ENCODE measurements at places on chromosomes 7 and 10.

DNA sequence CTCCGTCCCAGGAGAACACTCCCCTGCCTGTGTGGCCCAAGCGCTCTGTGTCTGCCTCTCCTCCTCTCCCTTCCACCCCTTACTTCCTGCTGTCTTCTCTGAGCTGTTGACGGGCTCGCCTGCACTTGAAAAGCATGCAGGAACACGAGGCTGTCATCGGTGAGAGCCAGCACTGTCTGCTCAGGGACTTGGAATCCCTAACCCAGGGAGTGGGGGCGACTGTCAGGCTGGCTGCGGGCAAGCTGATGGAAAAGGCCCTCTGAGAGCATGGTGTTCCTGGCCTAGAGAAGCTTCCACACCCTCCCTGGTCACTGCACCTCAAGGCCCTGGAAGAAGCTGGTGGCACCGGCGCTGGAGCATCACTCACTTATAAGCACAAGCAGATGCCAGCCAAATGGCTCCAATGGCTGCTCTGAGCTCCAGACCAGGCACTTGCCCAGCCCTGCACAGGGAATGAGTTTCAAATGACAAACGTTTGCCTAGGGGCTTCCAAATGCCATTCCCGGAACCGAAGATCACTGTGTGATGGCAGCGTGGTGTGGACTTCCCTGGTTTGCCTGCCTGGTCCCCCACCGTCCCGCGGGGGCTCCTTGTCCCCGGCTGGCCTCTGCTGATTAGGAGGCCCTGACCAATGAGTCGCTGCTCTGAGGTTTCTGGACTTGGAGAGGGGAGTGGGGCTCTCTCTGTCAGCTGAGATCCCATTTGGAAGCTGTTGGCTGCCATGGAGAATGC, 56.7 kb upstream of the EBF3 start:
- DNase-seq: no peak

GRCh38 chr10:69345402-69345801, 67.1 kb downstream of the HK1 start:
- DNase-seq: no peak

- DNase-seq: no peak
Measured at GRCh38 chr10:14669576-14669975, 105.1 kb downstream of the FAM107B start.

DNA sequence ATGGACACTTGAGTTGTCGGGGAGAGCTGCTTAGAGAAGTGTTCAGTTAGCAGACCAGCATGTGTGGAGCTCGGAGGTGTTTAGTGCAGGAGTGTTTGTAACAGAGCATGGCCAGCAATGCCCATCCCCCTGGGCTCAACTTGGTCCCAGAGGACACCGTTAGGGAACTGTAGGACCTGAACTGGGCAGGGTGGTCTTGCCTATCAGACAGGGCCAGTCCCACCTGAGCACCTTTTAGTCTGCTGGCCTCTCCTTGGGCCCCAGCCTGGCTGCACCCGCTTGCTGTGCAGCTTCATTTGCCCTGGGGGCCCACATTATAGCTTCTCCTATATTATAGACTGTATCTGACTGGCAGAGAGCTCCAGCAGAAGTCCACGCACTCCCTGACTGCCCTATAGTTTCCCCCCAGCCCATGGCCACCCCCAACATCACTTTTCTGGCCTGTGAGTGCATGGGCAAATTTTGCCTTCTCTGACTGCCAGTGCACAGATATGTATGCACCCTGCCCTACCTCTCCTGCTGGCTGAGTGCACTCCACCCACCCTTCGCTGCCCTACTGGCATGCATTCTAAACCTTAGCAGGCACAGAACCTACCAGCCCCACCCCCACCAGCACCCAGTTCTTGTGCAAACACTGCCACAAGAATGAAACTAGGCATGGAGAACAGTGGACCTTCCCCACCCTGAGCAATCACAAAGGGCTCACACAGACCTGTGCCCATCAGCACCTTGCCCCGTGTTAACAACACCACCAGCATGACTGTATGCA, 1030.6 kb upstream of the GHITM start:
- DNase-seq: no peak

DNA sequence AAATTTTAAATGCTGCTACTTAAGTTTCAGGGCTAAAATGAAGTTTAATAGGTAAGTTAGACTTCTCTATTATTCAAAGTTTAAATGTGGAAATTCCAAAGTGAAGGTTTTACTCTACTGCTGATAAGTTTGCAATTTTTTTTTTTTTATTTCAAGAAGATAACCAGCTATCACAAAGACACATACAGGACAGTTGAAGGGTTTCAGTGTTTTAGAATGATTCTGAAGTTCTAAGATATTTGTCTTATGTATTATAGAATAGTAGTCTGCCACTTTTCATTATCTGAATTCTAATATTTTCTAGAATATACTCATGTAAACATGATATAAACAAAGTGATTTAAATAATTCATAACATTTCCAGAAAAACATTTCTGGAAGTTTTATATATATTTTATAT, 7.0 kb upstream of the CD36 start:
- no peak for DNase-seq

DNA sequence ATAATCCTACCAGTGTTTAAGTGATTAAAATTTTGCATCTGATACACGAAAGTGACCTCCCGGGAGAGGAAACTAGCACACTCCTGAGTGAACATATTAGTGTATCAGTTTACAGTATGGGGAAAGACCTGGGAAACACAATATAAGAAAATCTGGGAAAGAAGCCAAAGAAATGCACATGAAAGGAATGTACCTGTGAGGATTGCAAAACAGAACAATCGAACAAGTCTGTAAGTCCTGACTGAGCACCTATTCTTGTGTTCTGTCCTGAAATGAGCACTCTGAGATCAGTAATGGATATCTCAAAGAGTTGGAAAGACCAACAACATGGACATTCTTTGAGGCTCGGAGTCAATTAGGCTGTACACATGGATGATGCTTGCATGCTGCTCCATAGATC, 554.7 kb downstream of the SORCS3 start:
- no peak for DNase-seq

GRCh38 chr7:70218006-70218405, 619.7 kb downstream of the AUTS2 start:
- DNase-seq: no peak

- DNase-seq: no peak
Measured at GRCh38 chr7:45595809-45596664, 21.9 kb downstream of the ADCY1 start.

GRCh38 chr10:125141860-125142484, 18.4 kb downstream of the CTBP2 start:
- no peak for DNase-seq

DNA sequence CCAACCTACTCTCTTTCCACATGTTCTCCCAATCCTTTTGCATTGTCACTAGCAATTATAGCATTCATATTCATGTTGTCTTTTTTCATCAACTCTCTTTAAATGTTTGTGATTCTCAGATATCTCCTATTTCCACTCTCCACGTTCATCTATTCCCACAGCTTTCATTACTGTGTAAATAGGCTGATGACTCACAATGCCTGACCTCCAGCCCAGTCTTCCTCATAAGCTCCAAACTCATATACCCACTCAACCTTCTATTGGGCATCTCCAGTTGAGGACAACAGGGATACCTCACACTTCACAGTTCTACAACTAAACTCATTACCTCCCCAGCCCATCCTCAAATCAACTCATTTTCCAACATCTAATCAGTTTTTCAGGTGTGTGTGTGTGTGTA, 194.1 kb downstream of the DGKI start:
- DNase-seq: no peak

- DNase-seq: no peak
Measured at GRCh38 chr7:79806161-79806734, 328.4 kb upstream of the GNAI1 start.

GRCh38 chr10:10846504-10846900, 171.2 kb upstream of the CELF2 start:
- no peak for DNase-seq

DNA sequence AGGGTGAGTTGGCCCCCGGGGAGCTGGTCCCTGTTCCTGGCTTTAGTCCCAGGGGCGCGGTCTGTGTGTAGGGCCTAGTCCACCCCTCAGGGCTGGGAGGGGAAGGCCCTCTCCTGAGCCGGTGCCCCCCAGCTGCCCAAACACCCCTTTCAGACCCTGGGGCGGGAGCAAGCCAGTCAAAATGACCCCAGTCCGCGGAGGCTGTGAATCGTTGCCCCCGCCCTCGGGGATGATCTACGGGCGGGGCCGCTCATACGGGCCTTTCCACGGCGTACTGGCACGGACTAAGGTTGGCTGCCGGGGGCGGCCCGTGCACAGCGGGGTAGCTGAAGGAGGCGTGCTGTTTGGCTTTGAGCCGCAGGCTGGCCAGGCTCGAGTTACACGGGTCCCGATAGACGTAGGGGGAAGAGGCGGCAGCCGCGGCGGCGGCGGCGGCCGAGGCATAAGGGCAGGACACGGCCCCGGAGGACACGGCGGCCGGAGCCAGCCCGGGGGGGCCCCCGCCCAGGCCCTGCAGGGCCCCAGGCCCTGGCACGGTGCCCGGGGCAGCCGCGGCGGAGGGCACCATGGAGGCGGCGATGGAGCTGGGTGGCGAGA, 4.3 kb downstream of the ELOVL3 start:
- DNase-seq: no peak

DNA sequence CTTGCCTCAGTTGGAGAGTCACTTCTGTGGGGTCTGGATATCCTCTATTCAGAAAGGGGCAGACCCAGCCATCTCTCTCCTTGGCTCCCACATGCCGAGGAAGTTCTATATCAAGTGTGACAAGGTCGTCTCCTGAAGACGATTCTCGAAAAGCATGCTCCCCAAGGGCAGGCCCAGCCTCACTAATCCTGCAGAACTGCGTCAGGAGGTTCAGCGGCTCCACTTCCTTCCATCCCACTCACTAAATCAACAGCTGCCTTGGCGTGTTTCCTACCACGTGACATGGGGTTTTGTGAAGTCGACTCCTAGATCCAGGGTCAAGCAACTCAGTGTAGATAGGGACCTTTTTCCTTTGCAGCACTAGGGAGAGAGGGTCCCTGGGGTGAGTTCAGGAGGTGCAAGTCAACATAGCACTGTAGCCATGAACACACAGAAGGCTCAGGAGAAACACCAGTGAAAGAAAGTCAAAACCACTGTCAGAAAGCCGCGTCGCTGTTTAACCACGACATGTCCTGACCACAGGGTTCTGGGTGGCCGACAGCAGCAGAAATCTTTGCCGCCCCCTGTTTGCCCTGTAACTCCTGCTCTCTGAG, 156.4 kb downstream of the PRPF18 start:
- no peak for DNase-seq

- DNase-seq: no peak
Measured at GRCh38 chr7:1401011-1401410, 58.3 kb downstream of the MICALL2 start.

DNA sequence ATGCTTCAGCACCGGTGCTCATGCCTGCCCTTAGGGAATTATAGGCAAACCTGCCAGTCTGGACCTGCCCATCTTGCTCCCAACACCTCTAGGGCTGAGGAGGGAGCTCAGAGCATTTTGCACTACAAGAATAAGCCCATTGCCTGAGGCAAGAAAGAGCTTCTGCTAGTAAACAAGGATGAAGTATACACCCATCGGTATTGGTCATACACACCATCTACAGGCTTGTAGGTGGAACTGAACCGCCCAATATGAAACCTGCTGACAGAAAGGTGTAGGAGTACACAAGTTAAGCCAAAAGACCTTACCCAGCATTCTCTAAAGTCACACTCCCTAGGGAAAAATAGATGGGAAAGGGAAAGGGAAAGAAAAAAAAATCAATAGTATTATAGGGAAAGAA, 957.0 kb upstream of the LRRTM3 start:
- no peak for DNase-seq

GRCh38 chr7:102063690-102064180, 222.9 kb upstream of the SH2B2 start:
- DNase-seq: no peak

DNA sequence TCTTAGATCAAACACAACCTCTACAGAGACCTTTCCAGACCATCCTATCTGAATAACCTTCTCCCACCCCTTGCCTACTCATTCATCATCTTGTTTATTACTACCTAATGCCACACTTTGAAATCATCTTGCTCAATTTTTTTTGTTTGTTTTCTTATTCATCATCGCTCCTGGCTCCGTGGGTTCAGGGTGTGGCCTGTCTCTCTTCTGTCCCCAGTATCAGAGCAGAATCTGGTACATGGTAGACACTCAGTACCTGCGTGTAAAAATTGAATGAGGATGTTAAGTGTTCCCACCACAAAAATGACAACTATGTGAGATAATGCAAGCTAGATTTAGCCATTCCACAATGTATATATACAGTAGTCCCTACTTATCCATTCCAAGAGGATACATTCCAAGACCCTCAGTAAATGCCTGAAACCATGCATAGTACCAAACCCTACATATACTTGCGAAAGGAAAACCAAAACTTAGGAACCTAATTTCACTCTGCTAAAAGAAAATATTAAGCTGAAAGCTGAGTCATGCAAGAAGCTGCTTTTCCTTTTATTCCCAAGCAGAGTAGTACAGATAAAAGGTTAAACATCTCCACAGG, 72.1 kb upstream of the SEC61G start:
- DNase-seq: no peak

- DNase-seq: no peak
Measured at GRCh38 chr7:274266-274665, 15.7 kb upstream of the FOXL3 start.

DNA sequence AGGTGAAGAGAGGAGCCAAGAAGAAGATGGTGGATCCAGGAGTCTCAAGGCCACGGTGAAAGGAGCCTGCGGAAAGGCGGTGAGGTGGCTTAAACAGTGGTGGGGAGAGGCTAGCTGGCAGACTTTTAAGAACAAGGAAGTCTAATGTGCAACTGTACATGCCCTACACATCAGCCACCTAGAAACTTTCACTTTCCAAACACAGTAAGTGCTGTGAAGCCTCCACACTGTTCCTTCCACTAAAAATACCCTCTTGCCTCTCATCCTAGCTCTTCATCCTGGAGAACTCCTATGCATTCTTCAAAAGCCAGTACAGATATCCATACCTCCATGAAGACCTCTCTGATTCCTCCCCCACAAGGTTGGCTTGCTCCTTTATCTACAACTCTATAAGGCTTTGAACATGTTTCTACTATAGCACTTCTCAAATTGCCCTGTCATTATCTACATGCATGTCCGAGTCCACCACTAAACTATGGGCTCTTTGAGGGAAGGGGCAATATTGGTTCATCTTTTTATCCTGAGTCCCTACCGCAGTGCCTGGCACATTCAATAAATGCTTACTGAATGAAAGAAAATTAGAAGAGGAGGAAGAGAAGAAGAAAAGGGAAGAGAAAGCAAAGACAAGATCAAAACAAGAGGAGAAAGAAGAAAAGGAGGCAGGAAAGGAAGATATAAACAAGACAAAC, 54.2 kb downstream of the DNAJC12 start:
- DNase-seq: no peak

DNA sequence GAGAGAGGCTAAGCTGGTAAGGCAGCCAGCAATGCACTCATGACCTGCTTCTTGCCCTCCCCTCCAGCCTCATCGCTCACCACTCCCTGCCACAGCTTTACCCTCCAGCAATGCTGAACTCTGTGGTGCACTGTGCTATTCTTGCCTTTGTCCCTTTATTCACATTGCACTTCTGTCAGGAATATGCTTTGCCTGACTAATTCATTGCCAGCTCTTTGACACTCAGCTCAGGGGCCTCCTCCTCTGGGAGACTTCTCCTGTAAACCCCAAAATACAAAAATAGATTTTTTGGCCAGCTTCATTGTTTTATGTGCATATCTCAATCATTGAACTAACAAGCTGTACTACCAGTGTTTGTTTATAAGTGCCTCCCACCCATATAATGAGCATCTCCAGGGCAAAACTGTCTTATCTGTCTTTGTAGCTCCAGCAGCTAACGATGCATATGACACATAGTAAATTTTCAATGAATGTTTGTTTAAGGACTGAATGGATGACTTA, 8.2 kb downstream of the CNNM1 start:
- DNase-seq: no peak

Measured in activated CD4-positive, alpha-beta T cell treated with anti-CD3 and anti-CD28 coated beads, Interleukin-2, Interleukin-4, amounts not matched to agents 100 ng/mL and 50 ng/mL, durations not matched to agents 16 hours and 8 hours (primary cell).